Muscle of arm (tissue), 14 donors: ENCODE measurements at places on chromosomes 16 and 17. TPM values are rescaled to one million over a fixed set of nuclear protein-coding genes. Genes with fewer than 3 reads are reported as not detected.
A peak's percentile ranks its signal among the peaks of the same experiment; 100 is the strongest.

The SHISA9 gene
- 0.03 TPM for polyA plus RNA-seq

The CCL14 gene
- polyA plus RNA-seq = 26.3 TPM

The MMP25 gene
- not detected for polyA plus RNA-seq

The TMED6 gene
- polyA plus RNA-seq = 1.2 TPM

GRCh38 chr16:53756275-53756996 is 52.5 kb downstream of the FTO start:
- DNase-seq = no peak

DNA sequence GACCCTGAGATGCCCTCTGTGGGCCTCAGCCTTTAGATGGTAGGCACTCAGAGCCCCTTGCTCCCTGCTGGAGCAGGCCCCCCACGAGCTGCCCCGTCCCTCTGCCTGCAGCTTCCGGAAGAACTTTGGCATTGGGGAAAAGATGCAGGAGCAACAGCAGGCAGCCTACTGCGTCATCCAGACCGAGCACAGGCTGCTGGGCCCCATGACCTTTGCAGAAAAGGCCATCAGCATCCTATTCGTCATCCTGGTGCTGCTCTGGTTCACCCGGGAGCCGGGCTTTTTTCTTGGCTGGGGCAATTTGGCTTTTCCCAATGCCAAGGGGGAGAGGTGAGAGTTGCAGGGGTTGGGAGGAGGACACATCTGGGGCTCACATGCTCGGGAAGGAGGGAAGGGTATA is 12.7 kb upstream of the FOXN1 start:
- no peak for DNase-seq

GRCh38 chr16:31149894-31150890 is at the start of gene PRSS36:
TSS of gene PRSS36 (minus strand) at chr16:31150066. CDS start at chr16:31150035, 31 bp downstream.
- no peak for DNase-seq

DNA sequence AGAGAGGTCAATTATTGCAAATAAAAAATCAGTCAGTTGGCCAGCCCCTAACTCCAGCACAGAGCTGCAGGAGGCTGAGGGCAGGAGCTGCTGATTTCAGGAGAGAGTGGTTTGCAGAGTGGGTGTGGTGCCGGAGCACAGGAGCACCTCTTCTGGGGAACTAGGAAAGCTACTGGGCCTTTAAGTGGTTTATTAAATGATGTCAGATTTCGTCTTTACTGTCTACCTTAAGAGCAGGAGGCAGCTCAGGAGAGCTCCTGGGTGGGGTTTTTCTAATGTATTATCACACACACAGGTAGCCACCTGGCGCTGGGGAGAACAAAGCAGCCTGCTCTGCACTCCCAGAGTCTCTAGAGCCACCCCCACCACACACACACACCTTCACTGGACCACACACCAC is 11.5 kb upstream of the HAS3 start:
- DNase-seq = no peak

DNA sequence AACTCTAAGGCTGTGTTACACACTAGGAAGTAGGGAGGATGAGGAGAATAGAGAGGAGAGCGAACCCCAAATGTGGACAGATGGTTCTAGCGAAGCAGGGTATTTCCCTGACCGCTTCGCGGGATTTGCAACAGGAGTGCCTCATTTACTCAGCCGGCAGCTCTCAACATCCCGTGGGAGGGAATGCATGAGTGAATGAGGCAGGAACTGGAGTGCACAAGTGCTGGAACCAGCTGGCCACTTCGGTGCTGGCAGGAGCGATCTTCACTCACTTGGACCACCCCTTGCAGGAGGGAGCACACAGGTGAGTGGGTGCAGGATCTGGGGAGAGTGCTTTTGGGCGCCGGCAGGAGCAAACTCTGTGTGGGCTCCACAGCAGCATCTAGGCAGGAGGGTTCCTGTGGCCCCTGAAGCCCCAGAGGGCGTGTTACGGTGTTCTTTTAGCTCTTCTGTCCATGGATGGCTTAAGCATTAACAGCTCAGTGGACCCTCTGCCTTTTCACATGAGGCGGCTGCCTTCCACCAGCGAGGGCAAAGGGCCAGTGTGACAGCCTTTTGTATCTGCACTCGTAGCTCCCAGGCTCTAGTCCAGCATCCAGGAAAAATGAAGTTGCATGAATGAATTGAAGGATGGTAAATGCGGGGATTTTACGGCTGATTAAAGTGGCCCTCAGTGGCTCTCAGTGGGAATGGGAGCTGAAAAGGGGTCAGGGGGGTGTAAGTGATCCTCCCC is 17.4 kb upstream of the ZNHIT3 start:
- DNase-seq = no peak

DNA sequence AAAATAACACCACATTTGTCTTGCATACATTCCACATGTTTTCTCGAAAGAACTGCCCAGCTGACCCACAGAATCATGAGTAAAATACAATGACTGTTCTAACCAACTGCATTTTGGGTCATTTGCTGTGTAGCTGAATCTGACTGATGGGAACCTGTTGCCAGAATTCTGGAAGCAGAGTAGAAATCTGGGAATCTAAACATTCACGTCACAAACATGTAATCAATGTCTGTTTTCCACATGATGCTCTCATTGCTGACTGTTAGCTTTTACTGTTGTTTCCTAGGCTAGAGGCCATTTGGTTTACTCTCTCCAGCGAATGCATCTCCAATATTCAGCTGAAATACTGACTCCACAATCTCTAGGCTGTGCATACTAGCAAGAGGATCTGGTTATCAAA is 710.1 kb downstream of the KCNJ2 start:
- DNase-seq = no peak

DNA sequence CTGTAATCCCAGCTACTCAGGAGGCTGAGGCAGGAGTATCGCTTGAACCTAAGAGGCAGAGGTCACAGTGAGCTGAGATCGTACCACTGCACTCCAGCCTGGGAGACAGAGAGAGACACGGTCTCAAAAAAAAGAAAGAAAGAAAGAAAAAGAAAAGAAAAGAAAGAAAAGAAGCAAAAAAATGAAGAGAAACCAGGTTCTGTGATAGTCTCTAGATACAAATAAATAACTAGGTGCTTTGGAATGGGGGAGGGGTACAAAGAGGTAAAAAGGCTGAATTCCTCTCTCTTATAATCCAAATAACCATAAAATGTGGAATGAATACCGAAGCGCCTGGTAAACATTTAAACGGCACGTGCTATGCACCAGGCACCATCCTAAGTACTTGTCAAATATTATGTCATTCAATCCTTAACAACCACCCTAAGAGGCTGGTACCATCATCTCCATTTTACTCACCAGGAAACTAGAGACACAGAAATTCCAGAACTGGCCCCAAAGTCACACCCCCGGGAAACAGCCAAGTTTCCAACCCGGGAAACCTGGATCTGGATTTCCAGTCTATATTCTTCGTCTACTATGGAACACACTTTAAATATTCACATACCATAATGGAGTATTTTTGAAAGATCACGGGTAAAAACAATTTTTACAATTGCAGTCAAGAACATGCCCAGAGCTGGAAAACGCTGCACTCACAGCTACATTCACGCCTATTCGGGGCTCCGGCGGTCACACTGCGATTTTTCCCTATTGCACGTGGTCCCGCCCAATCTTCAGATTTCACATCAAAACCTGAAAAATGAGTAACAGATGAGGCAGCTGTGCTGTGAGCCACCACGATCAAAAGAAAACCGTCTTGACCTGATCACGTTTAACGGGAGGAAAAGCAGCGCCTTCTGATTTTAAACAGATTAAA is 10.5 kb downstream of the NXN start:
- DNase-seq = no peak

- peak; percentile 22 for DNase-seq
Measured at GRCh38 chr16:81035975-81036750, 521 bp downstream of the ATMIN start.

DNA sequence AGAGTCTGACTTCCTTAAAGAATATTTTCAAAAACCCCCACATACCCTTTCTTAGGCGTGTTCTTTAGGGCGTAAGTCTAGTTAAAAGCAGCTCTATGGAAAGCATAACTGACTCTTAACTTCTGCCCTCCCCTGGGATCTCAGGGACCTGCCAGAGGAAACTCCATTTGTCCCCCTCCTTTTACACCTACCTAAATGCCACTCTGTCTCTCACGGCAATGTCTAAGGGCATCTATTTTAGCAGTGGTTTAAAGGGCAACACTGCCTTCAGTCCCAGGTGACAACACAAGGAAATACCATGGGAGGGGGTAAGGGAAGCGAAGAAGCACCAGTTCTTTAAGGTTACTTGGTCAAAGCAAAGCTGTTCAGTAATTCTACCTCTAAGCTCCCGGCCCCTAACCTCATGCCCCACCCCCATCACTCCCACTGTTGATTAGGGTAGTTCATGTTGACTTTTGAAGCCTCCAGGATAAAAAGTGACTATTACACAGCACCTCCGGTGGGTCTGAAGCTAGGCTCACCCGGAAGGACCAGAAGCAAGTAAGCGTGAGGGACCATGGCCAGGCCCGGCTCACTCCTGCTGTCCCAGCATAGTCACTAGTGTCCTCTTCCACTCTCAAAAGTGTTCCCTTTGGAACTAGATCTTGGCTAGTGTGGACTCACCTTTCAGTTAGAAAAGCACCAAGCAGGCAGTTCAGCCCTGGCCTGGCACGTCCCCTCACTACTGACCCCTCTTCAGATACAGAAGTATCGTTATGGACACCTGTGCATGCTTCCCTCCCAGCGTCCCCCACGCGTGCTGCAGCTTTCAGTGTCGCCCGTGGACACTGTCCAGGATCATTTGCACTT is 47.1 kb downstream of the CYTH1 start:
- DNase-seq = no peak

DNA sequence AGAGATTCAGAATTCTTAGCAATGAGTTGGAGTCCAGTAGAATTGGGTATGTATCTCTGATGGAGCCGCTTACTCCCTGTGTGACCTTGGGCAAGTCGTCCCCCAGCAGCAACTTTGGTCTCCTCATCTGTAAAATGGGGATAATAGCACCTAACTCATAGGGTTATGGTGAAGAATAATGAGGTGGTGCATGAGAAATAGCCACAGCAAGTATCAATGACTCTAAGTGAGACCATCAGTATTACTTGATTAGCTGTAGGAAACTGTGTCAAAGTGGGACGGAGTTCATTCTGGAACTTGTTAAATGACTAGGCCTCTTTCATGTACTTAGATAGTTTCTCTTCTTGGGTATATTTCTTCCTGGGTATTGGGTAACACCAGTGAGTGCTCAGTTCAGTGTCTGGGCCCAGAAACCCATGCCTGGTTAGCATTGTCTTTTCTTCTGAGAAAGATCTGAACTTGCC is 6.4 kb downstream of the PRKCB start:
- no peak for DNase-seq

- no peak for DNase-seq
Measured at GRCh38 chr17:6137716-6138502, 67.7 kb downstream of the WSCD1 start.

DNA sequence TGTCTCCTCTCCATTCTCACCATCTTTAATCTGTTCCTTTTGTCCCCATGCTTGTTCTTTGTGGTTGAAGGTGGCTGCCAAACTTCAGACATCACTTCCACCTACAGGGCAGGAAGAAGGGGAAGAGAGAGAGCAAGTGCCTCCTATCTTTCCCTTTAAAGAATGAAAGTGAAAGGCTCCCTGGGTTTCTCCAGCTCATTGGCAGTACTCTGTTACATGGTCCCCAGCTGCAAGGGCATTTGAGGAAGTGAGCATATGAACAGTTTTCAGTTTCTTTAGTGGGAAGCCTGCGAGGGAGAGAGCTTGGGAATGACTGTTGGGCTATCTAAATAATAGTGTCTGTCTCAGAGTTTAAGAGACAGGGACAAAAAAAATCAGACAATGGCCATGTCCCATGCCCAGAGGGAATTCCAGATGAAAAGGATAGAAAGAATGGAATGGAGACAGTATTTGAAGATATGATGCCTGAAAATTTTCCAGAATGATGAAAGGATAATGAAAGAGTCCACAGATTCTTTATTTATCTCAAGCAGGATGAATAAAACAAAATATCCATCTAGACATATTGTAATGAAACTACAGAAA is 159.9 kb downstream of the LGALS9B start:
- no peak for DNase-seq
